ENCODE measurements at places on chromosomes 4 and X.

GRCh38 chrX:21730026-21730425, 27.9 kb downstream of the SMPX start:
- DNase-seq: no peak

DNA sequence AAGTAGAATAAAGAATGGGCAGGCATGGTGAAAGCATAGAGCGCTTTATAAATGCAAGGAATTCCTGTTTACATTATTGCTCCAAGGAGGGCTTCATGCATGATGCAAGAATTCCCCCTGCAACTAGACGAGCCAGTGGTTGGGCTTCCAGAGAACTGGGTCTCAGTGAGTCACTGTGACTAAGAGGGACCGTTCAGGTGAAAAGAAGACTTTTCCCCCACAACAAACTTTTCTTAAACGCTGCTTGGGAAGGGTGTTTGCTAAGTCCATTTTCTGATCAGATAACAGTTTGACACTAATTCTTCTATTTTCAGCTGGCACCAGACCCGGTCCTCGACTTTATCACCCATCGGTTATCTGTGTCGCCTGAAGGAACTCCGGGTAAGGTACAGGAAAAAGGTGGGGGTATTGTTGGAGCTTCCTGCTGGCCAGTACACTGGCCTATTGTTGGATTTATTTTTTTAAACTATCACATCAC, 40.1 kb downstream of the LDB2 start:
- DNase-seq: peak; percentile 34

DNA sequence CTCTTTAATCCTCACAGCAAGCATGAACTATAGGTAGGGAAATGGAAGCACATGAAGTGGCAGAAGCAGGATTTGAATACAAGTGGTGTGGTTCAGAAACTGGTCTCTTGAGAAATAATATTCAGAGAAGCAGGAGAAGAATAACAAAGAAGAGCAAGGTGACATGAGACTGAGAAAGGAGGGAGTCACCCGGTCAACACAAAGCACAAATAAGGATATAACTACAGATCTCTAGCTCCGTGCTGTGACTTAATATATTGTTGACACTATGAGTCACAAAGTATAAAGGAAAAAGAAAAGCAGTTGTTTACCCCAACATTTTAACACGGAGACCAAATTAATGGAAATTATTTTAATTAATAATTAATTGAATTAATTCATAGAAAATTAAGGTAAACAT, 204.5 kb downstream of the CPE start:
- DNase-seq: no peak

GRCh38 chr4:152308951-152309350, 226.9 kb downstream of the FBXW7 start:
- DNase-seq: no peak

DNA sequence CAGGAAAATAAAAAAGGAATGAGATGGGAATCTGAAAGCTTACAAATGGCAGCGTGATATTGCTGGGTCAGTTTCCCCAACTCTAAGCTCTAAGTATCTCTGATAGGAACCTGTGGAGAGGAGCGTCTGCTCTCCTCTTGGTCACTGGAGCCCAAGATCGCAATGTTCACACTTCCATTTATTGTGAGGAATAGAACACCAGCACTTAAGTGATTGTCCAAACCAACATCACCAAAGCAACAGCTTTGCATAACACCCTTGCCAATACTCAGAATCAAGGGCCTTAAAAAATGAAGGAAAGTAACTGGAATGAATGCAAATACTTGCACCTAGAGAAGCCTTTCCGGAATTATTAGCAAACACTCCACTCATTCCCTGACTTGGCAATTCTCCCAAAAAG, 46.8 kb upstream of the ATXN3L start:
- DNase-seq: no peak

DNA sequence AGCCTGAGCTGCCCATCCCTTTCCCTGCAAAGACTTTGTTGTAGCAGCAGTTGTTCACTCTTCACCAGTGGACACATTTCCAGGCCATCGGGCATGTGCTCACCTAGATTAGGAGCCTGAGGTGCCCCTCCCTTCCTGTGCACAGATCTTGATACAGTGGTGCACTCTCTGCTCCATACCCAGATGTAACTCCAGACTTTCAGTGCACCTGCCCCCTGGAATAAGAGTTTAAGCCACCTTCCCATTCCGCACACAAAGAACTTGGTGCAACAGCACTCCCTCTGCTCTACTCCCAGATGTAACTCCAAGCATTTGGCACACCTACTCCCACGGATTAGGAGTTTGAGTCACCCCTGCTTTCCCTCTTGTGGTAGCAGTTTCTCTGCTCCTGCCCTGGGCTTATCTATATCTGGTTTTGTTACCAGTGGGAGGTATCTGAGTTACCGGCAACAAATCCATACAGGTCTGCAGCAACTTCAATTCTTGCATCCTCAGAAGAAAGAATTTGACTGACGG, 36.0 kb upstream of the PLK4 start:
- no peak for DNase-seq
